ENCODE measurements at places on chromosomes 1 and 21.

DNA sequence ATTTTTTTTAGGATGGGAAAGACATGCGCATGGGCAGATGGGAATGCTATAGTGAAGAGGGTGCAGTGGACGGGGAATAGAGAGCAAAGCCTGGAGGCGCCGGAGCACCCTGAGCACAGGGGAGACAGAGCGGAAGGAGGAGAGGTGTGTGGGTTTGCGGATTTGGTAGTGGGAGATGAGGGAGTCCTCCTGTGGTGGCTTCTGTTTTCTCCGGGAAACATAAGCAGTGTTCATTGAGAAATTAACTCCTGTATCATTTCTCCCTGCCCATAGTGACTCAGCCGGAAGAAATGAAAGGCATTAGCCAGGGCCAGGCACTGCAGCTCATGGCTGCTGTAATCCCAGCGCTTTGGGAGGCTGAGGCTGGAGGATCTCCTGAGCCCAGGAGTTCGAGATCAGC lies 4.7 kb upstream of the PTPRF start:
- H3K27ac ChIP-seq = peak overlapping the region; percentile 6
- DNase-seq = peak; percentile 65
- no peaks in the 10 kb centered on the region for H3K36me3 ChIP-seq
- H3K4me3 ChIP-seq = no peak overlapping the region

- no peak overlapping the region for H3K27ac ChIP-seq
- H3K36me3 ChIP-seq = no peaks in the 10 kb centered on the region
- H3K4me1 ChIP-seq = peaks cover 5% of the 10 kb centered on the region
- no peak for DNase-seq
- peaks cover 6% of the 10 kb centered on the region for H3K27me3 ChIP-seq
- no peak overlapping the region for H3K4me3 ChIP-seq
Measured at GRCh38 chr1:25581764-25582163, 34.8 kb upstream of the MAN1C1 start.

DNA sequence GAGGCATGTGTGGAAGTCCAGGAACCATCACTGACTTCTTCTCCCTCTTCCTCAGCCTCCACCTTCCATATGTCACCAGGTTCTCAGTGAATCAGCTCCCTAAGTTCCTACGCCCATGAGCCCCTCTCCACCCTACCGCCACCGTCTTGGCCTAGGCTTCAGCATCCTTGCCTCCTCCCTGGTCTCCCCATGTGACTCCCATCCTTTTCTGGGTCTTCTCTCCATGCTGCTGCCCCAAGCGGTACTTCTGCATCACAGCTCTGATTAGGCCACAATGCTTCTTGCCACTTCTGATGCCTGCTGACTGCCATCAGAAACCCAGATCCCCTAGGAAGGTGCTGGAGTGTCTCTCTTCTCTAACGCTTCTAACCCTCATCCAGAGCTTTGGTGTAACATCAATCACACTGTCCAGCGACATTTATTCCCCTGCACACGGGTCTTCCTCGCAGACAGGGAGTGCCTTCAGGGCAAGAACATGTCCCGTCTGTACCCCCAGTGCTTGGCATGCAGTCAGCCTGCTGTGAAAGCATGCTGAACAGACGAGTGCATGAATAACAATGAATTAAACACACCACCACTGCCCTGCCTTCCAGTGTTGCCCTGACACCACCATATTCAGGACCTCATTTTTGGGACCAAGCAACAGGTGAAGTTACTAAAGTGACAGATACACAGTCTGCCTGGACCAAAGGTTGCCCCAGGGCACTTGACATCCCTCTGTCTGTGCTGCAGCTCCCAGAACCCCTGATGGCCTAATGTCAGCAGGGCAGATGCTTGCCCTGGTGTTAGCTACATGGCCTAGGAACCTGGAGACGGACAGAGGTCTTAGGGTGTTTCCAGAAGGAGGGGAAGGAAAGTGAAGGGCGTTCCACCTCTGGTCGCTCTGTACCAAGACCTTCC lies 158.7 kb upstream of the EDN2 start:
- no peak overlapping the region for H3K27ac ChIP-seq
- H3K4me3 ChIP-seq = no peak overlapping the region
- no peak for DNase-seq
- H3K27me3 ChIP-seq = no peaks in the 10 kb centered on the region
- H3K36me3 ChIP-seq = no peaks in the 10 kb centered on the region

- peak overlapping the region; percentile 87 for H3K4me3 ChIP-seq
- DNase-seq = peak; percentile 48
- H3K27me3 ChIP-seq = no peaks in the 10 kb centered on the region
- peaks cover 45% of the 10 kb centered on the region for H3K4me1 ChIP-seq
Measured at GRCh38 chr1:171740987-171741871, 636 bp downstream of the VAMP4 start.

DNA sequence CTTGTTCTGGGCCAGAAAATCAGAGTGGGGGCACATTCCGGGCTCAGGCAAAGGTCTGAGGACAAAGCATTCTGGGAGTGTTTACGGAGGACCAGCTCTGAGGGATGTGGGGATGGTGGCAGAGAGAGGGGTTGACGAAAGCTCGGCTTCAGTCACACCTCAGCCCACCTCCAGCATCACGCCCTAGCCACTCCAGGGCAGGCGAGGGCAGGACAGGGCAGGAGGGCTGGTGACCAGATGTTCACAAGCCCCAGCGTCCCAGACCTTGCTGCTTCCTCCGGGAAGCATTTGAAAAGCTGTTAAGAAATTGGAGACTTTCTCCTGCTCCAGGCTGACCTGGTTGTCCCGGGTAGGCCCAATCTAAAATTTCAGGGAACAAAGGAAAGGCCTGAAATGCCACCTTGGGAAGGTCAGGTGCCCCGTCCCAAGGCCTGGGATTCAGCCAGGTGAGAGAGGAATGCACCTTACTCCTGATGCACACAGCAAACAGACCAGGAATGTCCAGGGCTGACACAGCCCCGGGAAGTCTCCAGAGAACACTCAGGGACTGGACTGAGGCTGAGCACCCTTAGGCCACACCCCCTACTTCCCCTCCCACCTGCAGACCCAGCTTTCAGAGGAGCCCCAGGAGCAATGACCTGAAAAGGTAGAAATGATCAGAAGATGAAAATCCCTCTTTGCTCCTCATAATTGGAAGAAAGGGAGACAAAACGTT lies 71.9 kb upstream of the KLHDC7A start:
- DNase-seq = no peak
- H3K27me3 ChIP-seq = no peaks in the 10 kb centered on the region
- H3K4me3 ChIP-seq = no peak overlapping the region
- no peak overlapping the region for H3K27ac ChIP-seq

GRCh38 chr1:226695335-226695900 lies 43.7 kb downstream of the ITPKB start:
- H3K27ac ChIP-seq = no peak overlapping the region
- no peak overlapping the region for H3K4me3 ChIP-seq
- H3K4me1 ChIP-seq = peaks cover 18% of the 10 kb centered on the region
- H3K27me3 ChIP-seq = no peaks in the 10 kb centered on the region
- peaks cover 4% of the 10 kb centered on the region for H3K36me3 ChIP-seq

DNA sequence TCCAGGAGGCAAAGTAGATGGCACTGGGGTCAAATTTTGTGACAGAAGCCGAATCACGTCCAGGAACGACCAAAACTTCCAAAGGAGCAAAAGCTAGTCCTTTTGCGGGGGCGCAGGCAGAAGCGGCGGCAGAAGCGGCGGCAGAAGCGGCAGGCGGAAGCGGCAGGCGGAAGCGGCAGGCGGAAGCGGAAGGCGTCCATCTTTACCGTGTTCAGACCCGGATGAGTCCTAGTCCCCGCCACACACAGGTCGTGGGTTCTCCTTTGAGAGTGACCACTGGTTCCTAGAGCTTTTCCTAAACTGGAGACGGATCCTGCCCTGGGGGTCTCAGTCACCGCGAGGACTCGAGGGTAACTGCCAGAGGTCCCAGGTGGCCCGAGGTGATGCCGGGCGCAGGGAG lies 53.6 kb downstream of the POFUT2 start:
- no peak for DNase-seq
- H3K27ac ChIP-seq = no peak overlapping the region
- H3K4me1 ChIP-seq = no peaks in the 10 kb centered on the region
- no peaks in the 10 kb centered on the region for H3K36me3 ChIP-seq
- peaks cover 39% of the 10 kb centered on the region for H3K27me3 ChIP-seq

Data from MCF 10A (cell line).